Memory B cell (primary cell): ENCODE measurements at places on chromosomes 12 and 14.

DNA sequence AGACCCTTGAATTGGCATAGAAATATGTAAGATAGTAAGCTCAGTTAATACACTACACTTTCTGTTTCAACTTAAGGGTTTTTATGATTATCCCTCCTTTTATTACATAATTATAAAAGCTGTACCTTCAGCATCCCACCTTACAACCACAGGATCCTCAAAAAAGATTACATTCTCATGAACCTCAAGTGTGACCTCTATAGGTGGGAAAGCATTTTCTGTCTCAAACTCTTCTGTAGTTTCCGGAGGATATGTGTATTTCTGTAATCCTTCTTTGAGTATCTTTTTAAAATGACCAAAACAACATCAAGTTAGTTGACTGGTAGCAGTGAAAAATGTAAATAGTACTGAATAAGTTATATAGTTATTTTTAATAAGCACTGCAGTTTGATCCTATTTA is 75.9 kb downstream of the DNAI7 start:
- no peak for DNase-seq

GRCh38 chr12:638953-639557 is 24.2 kb downstream of the NINJ2 start:
- DNase-seq: no peak

DNA sequence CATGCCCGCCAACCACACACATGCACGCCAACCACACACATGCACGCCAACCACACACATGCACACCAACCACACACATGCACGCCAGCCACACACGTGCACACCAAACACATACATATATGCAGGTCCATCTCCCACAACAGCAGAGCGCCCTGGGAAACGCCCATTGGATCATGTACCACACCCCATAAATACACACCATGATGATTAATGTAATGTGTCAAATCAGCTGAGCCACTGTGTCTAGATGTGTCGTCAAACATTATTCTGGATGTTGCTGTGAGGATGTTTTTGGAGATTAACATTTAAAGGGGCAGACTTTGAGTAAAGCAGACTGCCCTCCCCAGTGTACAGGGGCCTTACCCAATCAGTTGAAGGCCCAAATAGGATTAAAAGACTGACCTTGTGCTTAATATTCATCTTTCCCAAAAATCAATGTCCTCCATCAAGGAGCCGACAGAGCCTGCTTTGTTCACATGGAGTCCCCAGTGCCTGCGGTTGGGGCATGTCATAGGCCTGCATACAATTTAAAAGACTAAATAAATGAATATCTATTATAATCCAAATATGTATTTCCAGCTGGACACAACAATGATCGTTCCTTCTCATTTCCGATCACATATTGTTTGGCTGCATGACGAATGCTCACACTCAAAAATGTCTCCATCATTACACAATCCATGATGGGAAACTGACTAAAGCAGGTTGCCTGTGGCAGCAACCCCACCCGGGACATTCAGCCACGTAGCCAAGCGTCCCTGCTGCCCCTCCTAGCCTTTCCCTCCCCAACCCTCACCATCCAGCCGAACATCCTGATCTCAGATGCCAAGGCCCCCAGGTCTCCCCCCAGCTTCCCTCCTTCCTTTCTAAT is 23.2 kb upstream of the BDKRB2 start:
- DNase-seq: no peak

- DNase-seq: peak; percentile 35
Observed at GRCh38 chr12:44774815-44775411, 101.2 kb downstream of the NELL2 start.

DNA sequence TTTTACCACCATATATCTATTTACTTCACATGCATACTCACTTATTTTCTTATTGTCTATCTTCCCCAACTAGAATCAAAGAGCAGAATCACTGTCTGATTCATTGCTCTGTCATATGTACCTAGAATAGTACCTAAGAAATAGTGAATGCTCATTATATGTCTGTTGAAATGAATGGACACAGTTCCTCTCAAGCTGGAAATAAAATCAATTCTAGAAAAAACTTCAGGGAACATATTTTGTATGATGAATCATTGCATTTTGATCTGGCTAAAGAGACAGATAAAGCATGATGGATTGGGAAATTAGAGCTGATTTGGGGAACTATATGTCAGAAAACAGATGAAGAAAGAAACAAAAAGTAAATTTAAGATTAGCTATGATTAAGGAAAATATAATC is 623.3 kb downstream of the C12orf50 start:
- no peak for DNase-seq

DNA sequence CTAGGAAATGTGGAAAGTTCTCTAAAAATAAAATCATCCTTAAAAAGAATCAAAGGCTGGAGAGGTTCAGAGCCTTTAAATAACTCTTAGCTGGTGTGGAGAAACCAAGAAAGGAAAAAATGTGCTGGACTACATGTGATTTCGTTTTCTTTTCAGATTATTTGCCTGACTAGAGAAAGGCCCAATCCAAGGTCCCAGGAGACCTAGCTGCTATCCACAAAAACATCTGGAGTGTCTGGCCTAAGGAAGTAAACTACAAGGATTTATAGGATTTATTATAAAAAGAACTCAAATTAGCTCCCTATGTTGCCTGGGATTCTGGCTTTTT is 774 bp upstream of the TMEM30B start:
- no peak for DNase-seq

- DNase-seq: no peak
Observed at GRCh38 chr14:54807428-54807827, 95.2 kb downstream of the GCH1 start.

- DNase-seq: no peak
Observed at GRCh38 chr14:93946104-93946503, 19.0 kb downstream of the FAM181A start.

GRCh38 chr12:109820816-109821381 is 12.3 kb downstream of the TRPV4 start:
- no peak for DNase-seq

GRCh38 chr12:96514328-96514727 is 25.0 kb downstream of the CFAP54 start:
- peak; percentile 28 for DNase-seq

- DNase-seq: no peak
Observed at GRCh38 chr12:65911321-65911720, 87.0 kb downstream of the HMGA2 start.
